ENCODE measurements at places on chromosomes 4 and X.
A peak's percentile ranks its signal among the peaks of the same experiment; 100 is the strongest.

DNA sequence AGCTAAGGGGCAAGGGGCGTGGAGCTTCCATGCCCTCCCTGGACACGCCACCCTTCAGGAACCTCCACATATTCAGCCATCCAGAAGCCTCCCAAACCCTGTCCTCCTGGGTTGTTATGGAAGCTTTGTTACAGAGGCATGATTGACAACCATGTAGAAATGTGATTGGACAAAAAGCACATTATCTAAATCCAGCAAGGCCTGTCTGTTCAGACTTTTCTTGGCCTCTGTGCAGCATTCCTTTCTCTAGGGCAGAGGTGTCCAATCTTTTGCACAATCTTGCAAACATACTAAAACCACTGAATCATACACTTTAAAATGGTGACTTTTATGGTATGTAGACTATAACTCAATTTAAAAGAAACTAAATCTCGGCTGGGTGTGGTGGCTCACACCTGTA is 12.7 kb downstream of the STEEP1 start:
- no peak for DNase-seq

DNA sequence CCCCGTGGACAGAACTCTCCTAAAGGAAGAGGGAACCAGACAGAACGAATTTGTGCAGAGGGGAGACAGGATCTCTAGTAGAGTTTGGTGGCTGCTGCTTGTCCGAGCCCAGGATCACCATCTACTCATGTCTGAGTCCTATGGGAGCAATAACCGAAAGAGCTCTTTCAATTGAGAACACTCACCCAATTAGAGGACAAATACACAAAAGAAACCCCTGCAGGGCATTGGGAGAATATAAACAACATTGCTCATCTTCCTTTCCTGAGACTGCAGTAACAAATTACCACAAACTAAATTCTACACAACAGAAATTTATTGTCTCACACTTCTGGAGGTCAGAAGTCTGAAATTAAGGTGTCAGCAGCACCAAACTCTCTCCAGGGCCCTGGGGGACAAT is 65.6 kb downstream of the SPINK2 start:
- DNase-seq, result peak; percentile 85

DNA sequence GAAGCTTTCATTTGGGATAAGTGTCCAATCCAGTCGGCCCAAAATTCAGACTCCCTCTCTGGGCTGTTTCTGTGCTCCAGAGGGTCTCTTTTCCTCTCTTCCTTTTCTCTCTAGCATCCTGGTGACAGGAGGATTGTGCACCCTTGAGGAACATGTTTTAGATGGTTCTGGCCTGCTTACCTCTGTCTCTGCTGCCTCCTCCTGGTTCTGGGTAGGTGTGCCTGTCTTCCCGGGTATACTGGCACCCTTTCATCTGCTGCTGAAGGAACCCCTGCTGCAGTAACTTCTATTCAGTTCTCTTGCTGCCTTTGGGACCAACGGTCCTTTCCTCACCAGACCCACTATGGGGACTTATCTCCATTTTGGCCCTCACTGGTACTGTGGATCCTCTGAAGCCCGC is 53.2 kb downstream of the HMGB2 start:
- no peak for DNase-seq

GRCh38 chrX:73766431-73766795 is 203.4 kb downstream of the CHIC1 start:
- no peak for DNase-seq

DNA sequence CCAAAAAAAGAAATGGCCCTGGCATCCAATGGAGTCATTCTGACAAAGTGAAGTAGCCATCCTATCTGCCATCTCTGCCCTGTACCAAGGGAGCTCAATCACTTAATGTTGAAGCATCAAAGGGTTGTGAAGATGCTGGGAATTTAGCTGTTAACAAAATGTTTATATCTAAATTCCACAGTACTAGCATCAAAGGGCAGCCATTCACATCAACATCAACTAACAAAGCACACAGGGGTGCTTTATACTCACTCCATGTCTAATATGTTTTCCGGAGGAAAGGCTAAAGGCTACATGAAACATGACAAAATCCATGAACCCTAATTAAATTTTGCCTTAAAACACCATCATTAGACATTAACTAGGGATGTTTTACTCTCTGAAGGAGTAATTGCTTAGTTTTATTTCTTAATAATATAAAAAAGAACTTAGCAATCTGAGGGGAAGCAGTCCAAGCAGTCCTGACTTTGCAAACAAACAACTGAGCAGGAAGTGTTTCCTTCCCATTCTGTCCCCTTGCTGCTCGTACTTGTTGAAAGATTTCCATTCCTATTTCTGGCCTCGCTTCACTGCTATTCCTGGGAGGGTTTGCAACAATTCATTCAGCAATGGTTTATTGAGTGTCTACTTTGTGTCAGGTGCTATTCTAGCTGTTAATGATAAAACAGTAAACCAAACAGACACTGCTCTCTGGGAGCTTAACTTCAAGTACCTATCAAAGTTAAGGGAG is 208.6 kb upstream of the SLC7A11 start:
- DNase-seq, result no peak

DNA sequence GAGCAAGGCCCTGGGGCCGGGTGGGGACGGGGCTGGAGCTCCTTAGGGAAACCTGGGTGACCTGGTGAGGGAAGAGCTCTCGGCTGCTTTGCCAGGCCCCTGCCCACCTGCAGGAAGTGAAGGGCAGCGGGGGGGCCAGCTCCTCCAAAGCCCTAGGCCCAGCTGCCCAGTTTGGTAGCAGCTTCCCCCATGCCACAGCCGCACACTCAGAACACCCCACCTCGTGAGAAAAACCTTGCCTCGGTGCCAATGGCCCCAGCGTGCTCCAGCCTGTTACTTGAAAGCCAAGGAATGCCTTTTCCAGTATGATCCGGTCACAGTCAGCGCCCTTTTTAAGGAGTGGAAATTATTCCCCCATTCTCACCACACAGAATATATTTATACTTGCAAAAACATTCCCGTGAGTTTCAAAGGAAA is 38.3 kb downstream of the ACOX3 start:
- no peak for DNase-seq

- DNase-seq, result peak; percentile 0
These were observed 27.7 kb upstream of the GPC3 start for GRCh38 chrX:134013092-134013497.

DNA sequence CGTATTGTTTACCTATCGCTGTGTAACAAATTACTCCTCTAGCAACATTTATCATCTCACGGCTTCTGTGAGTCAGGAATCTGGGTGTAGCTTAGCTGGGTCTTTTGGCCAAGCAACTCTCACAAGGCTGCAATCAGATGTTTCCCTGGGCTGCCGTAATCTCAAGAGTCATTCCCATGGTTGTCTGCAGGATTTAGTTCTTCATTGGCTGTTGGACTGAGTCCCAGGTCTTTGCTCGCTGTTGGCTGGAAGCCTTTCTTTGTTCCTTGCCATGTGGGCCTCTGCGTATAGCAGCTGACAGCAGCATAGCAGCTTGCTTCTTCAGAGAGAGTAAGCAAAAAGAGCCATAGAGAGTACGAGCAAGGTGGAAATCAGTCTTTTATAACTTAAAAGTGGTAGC is 16.8 kb downstream of the POLR2B start:
- no peak for DNase-seq

GRCh38 chr4:184763150-184763780 is 29.4 kb upstream of the CENPU start:
- DNase-seq, result no peak

DNA sequence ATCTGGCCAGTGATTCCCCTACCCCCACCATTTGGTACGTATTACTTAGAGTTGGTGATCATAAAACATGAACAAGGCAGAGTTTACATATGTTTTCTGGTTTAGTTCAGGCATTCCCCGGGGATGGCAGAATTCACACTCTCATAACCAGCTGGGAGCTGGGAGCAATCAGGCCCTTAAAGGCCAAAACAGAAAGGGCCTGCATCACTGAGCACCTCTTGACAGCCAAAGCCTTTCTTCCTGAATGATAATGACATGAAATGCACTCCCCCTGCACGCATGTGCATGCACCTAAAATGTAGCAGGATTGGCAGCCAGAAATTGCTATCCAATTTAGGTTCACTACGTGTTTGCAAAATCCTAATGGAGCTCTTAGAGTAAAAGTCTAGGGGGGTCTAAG is 235.4 kb downstream of the GPC3 start:
- no peak for DNase-seq

DNA sequence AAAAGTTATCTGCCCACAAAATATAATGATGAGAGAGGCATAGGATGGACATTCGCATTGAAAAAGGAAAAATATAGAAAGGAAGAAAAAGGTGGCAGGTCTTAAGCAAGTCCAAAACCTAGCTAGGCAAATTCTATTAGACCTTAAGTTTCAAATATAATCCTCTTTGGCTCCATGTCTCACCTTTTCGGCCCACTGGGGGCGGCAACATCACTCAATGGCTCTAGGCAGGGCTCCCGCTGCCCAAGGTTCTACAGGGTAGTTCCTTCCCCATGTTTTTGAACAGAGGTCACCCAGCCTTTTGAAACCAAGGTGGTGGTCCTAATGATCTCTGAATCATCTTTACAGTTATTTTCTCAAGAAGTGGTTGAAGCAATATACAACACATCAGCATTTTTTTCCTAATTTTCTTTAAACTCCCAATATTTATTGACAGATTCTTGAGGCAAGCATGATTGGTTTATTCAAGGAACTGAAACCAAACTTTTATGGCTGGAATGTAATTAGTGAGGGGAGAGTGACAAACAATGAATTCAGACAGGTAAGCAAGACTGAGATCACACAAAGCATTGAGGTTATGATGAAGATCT is 309.4 kb downstream of the ANTXR2 start:
- peak; percentile 6 for DNase-seq

GRCh38 chrX:41178201-41178600 is 93.0 kb downstream of the USP9X start:
- no peak for DNase-seq

GRCh38 chr4:18404642-18405041 is 383.1 kb upstream of the LCORL start:
- no peak for DNase-seq

GRCh38 chr4:173748353-173748752 is 218.3 kb upstream of the HAND2 start:
- peak; percentile 10 for DNase-seq

GRCh38 chr4:71187404-71188155 is 151.2 kb upstream of the SLC4A4 start:
- peak; percentile 80 for DNase-seq

DNA sequence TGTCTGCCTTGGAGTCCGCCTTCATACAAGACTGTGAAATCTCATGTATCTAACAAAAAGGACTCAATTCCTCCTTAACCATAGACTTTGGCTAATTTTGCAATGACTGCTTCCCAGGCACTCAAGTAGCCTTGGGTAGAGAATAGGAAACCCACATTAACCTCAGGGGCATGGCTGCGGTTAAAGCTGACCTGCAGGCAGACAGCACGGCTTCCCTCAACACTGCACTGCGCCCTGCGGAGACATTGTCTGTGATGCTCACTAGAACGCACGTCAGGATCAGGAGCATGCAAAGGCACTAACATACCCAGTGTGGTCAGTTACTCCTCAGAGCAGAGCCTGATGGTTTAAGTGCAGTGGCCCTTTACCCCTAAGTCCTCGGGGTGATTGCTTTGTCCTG is 10.3 kb upstream of the GPR143 start:
- no peak for DNase-seq

DNA sequence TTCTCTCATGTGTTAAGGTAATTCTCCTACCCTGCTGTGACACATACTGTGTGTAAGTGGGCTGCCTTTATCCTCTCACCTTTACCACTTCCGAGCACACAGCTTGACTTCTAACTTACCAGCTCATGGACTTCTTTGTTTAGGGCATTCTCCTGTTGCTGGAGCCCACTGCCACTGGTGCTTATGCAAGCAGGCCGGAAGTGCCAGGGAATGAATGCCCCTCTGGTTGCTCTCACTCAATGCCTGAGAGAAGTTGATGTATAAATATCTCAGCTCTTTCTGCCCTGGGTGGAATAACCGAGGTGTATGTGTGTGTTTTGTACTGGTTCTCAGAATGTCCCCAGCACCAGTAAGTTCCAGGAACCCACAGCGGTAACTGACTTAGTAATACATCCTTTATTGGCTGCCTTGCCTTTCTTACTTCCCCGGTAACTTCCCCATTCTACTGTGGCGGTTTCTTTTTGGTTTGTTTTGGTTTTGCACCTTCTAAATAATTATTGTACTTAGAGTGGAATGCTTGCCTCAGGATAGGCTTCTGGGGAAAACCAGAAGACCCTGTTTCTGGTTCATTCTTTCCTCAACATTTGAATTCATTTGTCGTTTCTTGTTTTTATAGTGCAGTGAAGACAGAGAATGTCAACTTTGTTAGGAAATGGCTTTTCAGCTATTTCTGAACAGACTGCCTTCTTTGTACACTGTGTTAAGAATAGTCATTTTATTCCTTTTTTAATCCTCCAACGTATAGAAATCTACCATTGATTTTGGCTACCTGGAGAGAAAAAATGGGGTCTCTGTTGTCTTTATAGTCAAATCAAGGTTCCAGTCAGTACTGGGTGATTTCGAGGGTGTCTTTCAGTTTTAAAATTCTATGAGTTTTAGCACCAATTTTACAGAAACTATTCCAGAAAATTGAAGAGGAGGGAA is 45.4 kb downstream of the CXorf58 start:
- no peak for DNase-seq

GRCh38 chr4:59698041-59698440 is 1502.1 kb upstream of the ADGRL3 start:
- DNase-seq, result no peak
